ENCODE measurements at places on chromosomes 4 and X.

DNA sequence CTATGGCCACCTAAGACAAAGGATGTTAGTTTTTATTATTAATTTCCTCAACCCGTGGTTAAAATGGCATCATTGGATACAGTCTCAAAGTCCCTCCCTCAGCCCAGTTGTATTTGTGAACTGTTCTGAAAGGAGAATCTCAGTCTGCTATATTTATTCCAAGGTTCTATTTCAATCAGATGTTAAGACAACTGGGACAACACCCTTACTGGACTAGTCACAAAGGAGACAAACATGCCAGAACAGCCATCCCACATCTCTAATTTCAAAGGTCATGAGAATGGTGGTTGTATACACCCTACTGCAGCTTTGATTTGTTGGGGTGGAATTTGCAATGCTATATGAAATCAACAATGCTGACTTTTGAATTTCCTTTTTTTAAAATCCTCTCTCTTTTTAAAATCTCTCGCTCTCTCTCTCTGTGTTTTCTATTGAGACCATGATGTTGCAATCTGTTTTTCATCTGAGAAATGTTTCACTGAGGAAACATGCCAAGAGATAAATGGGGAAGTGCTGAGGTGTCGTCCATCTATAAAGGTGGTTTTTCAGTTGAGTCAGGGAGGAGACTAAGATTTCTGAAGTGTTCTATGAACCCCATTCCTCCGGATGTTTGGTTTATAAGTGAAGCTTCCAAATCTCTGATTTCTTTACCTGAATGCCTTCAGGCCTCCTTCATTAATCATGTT is 201.5 kb upstream of the GATB start:
- DNase-seq, result no peak

DNA sequence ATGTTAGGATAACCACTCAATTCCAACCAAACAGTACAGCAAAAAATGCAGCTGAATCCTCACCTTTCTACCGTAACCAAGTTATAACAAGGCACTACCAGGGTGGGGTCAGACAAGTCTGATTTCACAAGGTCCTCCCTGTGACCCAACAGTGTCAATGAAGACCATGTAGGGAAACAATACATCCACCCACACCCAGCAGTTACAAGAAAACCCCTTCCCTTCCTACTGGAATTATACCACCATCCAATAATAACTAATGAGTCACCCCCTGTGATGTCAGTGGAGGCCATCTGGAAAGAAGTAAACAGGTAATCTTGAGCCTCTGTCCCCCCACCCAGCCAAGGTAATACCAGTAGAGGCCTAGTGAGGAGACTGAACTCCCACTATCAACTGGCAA is 117.6 kb downstream of the FGF16 start:
- DNase-seq, result no peak

DNA sequence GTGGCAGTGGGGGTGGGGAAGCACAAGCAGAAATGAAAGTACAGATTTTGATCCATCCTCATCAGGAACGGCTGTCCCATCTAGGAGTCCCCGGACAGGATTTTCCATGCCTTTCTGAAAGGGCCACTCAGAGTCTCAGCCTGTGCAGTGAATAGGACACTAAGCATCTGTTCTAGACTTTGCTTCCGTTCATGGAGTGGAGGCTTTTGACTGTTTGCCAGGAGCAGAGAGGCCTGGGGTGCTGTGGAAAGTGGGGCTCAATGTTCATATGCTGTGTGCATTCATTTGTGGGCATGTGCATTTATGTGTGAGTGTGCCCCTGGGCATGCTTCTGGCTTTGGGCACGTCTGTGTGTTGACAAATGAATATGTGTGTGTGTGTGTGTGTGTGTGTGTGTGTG is 25.6 kb upstream of the MAMLD1 start:
- DNase-seq, result no peak

- no peak for DNase-seq
These were observed 79.2 kb upstream of the HS3ST1 start for GRCh38 chr4:11507920-11508319.

GRCh38 chrX:53239474-53239873 is 14.5 kb upstream of the KDM5C start:
- DNase-seq, result peak; percentile 47

DNA sequence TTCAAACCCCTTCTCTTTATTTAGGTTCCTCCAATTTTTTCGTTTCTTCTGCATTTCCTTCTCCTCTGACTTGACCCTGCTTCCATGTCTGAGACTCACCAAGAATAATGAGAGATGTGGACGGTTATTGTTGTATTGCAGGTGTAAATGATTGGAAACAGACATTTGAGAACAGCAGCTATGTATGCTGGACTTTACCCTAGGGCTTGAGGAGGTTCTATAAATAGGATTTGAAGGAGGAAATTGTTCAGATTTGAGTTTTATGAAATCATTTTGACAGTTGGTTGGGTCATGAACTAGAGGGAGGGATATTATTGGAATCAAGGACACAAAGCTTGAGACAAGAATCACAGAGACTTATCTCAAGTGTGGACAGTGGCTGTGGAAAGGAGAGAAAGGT is 614.6 kb upstream of the CPEB2 start:
- no peak for DNase-seq

GRCh38 chr4:91147067-91147466 is 1019.9 kb downstream of the CCSER1 start:
- no peak for DNase-seq

DNA sequence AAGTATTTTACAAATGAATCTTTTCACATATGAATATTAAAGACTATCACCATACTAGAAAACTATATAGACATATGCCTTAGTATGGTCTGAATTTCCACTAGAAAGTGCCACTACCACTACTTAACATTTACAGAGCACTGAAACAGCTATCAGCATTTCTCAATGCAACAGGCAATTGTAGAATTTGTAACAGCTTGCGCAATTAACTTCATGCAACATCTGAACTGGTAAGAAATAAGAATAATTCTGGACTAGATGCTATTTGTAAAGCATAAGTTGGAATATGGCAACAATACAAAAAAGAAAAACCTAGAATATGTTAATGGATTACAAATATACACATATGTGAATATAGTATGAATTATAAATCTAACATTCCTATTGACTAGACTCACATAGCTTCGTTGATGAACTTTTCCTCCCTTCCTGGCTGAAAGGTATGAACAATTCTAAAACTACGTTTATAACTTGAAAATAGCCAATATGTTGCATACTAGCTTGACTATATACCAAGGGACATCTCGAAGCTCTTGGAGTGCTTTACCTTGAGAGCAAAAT is 82.0 kb downstream of the ATP8A1 start:
- DNase-seq, result no peak

- DNase-seq, result no peak
These were observed 33.4 kb downstream of the C4orf54 start for GRCh38 chr4:99624141-99624719.

DNA sequence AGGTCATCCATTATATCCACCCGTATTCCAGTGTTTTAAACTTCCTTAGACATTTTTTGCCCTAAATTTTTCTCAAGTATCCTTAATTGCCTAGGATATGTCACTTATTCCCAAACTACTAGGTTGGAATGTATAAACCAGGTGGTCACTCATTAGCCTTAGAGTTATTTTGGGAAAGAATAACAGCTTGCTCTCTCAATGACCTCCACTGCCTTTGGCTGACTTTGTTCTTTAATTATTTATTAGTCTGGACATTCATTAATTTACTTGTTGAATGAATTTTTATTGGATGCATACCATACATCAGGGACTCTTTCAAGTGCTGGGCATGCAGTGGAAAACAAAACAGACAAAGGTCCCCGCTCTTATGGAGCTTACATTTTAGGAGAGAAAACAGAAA is 609.3 kb upstream of the IGFBP7 start:
- no peak for DNase-seq

DNA sequence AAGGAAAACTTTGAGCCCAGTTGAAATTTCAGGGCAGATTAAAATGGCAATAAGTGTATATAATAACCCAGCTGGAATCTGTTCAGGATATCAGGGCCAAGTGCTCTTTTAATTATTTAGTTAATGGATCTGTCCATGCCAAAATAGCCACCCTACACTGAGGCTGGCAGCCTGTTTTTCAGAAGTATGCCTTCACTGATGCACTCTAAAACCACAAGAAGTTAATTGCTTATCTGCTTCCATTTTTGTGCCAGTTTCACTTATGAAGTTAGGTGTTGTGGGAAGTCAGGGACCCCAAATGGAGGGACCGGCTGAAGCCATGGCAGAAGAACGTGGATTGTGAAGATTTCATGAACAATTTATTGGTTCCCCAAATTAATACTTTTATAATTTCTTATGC is 960.3 kb downstream of the C4orf33 start:
- no peak for DNase-seq

DNA sequence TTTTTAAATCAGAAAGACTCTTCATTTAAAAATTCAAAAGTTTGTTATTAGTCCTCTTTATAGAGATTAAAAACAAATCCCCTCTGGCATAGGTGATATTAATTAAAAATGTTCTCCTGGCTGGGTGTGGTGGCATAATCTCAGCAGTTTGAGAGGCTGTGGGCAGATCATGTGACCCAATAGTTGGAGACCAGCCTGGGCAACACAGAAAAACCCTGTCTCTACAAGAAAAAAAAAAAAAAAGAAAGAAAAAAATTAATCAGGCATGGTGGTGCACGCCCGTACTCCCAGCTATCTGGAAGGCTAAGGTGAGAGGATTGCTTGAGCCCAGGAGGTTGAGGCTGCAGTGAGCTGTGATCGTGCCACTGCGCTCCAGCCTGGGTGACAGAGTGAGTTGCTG is 38.9 kb downstream of the RASGEF1B start:
- DNase-seq, result no peak

DNA sequence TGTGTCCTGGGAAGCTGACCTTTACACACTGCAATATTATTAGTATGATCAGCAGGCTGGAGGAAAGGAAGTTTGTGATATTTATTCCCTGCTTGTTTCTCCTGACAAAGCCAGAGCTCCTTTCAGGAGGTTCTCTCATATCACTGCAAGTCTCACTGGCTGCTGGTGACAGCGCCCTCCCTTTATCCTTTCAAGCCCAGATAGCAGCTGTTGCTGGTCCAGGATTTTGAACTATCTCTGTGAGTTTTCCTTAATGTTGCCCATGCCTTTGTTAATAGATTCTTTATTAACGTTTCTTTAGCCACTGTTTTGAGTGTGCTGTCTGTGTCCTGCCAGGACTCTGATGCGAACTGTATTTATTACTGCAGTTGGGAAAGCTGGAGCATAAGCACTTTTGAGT is 518.7 kb downstream of the C4orf33 start:
- DNase-seq, result no peak

DNA sequence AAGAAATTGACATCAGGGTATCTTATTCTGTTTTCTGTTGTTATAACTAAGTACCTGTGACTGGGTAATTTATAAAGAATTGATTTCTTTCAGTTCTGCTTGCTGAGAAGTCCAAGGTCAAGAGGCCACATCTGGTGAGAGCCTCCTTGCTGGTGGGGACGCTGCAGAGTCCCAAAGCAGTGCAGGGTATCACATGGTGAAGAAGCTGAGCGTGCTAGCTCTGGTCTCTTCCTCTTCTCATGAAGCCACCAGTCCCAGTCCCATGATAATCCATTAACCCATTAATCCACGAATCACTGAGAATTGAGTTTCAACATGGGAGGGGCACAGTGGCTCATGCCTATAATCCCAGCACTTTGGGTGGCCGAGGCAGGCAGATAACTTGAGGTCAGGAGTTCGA is 18.0 kb downstream of the RBMX start:
- DNase-seq, result no peak

GRCh38 chr4:42843694-42844093 is 48.8 kb upstream of the GRXCR1 start:
- no peak for DNase-seq

DNA sequence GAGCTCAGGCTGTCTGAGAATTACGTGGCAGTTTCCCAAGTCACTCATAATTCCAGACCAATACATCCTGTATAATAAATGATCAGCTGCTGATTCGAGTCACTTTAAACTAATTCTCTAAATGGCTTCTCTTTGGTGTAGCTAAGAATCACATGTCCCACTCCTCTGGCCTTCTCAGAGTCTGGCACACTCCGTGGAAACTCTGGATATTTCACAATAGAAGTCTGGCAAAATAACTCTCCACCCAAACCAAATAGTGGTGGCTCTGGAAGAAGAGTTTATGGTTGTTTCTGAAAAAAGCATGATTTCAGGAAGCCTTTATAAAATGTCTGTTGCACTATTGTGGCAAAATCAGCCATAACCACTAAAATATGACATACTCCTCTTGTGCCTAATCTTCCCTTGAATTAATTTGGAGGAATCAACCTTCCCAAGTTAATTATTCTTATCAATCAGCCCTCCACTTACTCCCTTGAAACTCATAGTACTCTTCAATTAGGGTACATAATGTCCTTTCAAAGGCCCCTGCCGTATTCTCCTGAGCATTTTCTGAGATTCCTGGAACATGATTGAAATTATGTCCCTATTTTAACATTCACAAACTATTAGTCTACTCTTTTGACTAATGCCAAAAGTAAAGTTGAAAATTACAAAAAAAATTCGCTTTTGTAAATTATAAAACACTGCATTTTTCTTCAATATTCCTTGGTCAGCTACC is 991.6 kb downstream of the FAT4 start:
- no peak for DNase-seq

DNA sequence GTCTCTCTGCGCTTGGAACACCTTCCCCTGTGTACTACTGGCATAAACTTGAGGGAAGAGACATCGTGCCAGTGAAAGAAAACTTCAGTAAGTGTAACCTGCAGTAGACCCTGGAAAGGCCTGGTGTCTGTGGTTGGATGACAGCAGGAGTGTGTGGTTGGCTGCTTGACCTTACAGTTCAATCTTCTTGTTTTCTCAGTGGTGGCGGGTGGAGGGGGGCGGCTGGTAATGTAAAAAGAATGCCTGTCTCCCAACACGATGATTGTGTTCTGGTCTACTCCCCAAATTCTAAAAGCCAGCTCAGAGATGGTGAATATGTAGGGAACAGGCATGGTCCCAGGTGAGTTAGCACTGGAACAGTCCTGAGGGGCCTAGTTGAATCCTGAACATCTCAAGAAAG is 18.6 kb downstream of the PSMD10 start:
- no peak for DNase-seq

GRCh38 chr4:186036976-186037581 is 31.9 kb upstream of the TLR3 start:
- no peak for DNase-seq
